Activated CD4-positive, alpha-beta T cell treated with anti-CD3 and anti-CD28 coated beads, Interleukin-2, Interleukin-6, amounts not matched to agents 100 ng/mL and 50 ng/mL, durations not matched to agents 16 hours and 8 hours (primary cell): ENCODE measurements at places on chromosomes 5 and 9.
A peak's percentile ranks its signal among the peaks of the same experiment; 100 is the strongest.

GRCh38 chr5:89988998-89989655, 420.4 kb downstream of the CETN3 start:
- DNase-seq, result no peak

DNA sequence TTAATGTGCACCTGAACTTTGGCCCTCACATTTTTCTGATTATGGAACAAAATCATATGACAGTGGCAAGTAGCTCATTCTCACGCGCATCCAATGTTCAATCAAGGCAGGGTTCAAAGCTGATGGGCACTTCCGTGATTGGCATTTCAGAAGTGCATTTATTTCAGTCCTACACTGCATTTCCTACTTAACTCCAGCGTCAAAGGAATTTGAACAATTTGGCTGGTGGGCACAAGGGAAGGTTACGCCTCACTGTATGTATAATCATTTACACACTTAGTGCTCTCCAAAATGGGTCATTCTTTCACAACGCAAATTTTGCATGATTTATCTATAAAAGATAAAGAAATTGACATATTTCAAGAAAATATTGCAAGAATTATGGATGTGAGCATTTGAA, 167.9 kb upstream of the VLDLR start:
- DNase-seq, result no peak

DNA sequence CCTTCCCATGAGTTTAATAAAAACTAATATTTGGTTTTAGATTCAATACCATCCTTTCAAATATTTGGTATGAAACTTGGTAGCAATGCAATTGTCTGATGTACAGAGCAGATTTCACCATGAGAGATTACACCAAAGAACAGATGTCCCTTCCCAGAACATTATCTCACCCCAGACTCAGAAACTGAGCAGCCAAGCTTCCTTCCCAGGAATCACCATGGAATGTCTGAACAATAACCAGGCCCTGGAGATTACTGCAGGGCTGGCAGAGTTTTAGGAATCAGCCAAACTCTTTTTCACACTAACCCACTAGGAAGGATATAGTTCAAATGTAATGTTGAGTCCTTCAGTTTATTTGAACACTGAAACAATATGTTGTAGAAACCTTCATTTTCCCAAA, 23.9 kb downstream of the CLTA start:
- DNase-seq, result no peak

GRCh38 chr9:113492343-113493202, 29.0 kb downstream of the RGS3 start:
- DNase-seq, result no peak

DNA sequence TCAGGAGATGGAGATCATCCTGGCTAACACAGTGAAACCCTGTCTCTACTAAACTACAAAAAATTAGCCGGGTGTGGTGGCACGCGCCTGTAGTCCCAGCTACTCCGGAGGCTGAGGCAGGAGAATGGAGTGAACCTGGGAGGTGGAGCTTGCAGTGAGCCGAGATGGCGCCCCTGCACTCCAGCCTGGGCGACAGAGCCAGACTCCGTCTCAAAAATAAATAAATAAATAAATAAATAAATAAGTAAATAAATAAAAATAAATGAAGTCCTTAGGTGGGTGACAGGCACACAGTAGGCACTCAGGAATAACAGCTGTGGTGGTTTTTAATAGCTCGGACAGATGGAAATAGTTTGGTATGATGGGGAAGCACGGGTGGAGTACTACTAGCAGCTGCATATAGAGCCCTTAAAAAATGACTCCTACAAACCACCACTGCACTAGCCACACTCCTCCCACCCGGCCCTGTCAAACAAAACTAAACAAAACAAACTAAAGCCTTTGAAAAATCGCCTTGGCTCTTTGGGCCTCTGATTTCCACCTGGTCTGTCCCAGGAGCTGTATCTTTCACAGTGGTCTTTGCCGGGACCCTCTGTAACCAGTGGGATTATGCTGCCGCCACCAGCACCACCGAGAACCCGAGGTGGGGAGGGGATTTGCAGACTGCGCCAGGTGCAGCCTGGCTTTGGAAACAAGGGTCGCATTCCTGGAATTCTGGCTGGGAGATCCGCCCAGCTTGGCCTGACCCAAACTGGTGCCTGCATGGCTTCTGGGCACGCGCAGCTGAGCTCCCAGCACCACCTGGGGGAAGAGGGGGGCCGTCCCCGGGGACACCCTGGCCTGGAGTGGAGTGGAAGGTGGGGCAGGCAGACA, 5.1 kb upstream of the WDR5 start:
- no peak for DNase-seq

- no peak for DNase-seq
These were observed 5.5 kb upstream of the NINJ1 start for GRCh38 chr9:93139365-93140182.

DNA sequence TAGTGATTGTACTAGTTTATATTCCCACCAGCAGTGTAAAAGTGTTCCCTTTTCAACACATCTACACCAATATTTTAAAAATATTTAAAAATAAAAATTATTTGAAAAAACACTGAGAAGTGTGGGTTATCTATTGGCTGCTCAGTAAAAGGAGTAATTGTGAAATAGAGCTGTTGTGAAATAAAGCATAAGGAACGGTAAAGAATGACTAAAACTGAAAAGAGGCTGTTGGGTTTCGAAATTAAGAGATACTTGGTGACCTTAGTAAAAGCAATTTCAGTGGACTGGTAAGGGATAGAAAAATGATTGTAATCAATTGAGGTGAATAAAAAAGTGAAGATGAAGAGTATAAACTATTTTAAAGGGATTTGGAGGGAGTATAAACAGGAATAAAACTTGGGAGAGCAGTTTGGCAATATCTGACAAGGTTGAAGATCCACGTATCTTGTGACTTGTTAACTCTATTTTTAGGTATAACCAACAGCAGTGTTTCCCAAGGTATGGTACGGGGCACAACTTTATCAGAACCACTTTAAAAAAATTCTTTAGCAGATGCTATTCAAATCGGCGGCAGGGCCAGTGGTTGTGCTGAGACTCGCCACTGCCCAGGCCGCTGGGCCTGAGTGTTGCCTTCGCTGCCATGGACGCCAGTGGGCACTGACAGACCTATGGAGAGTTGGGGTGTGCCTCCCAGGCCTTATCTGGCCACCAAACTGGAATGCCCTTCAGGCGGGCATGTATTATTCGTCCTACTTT, 63.3 kb downstream of the TMEM38B start:
- peak; percentile 36 for DNase-seq

- DNase-seq, result no peak
These were observed 67.6 kb downstream of the LMX1B start for GRCh38 chr9:126681336-126681735.

GRCh38 chr9:134329886-134330285, 3.6 kb downstream of the RXRA start:
- DNase-seq, result no peak

GRCh38 chr5:33781286-33781685, 110.5 kb downstream of the ADAMTS12 start:
- no peak for DNase-seq

GRCh38 chr5:121273833-121274433, 577.7 kb upstream of the FTMT start:
- DNase-seq, result no peak

- no peak for DNase-seq
These were observed 100.7 kb upstream of the TUT7 start for GRCh38 chr9:86454701-86455615.

DNA sequence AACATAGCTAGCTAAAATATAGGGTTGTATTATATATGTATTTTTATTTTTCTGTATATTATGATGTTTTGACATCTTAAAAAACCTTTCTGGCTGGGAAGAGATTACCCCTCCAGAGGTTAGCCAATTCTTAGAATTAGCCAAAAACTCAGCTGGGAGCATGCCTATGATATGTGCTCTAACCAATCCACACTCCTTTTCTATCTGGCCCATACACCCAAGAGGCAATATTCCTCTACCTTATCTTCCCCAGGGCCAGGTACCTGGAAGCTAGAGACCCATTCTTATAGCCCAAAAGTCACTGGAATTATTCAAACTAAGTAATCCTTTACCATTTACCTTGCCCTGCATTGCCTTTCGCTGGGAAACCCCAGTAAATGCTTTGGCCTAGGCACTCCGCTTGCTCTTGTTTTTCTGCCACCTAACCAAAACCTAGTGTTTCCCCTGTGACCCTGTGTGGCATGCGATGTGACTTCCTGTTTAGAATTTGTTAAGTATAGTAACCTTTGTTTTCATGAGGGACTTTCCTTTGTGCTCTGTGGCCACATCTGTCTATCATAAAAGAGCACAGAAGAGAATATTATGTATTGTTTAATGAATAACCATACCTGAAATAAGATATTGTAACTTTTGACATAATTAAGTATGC, 37.4 kb downstream of the CSNK1G3 start:
- DNase-seq, result peak; percentile 58

DNA sequence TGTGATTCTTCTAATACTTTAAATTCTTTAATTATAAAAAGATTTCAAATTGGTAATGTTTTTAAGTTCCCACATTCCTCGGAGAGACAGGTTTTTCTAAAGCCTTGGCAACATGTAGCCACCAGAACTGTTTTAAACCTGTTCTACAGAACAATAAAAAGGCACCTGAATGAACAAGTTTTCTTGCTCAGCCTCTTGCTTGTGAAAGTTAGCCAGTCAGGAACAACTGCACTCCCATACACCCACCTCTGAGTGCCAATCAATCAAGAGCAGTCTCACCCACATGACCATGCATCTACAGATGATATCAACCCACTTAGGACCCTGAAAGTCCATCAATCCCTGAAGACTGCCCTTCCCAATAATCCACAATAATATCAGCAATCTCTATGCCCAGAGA, 62.3 kb downstream of the AP3B1 start:
- no peak for DNase-seq

DNA sequence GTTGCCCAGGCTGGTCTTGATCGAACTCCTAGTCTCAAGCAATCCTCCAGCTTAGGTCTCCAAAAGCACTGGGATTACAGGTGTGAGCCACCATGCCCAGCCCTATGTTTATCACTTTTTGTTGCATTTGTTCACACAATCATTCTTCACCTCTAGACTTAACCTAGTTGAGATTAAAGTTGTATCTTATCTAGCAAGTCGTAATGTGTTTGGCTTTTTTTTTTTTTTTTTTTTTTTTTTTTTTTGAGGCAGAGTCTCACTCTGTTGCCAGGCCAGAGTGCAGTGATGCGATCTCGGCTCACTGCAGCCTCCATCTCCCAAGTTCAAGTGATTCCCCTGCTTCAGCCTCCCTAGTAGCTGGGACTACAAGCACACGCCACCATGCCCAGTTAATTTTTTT, 90.2 kb upstream of the C9orf72 start:
- no peak for DNase-seq

DNA sequence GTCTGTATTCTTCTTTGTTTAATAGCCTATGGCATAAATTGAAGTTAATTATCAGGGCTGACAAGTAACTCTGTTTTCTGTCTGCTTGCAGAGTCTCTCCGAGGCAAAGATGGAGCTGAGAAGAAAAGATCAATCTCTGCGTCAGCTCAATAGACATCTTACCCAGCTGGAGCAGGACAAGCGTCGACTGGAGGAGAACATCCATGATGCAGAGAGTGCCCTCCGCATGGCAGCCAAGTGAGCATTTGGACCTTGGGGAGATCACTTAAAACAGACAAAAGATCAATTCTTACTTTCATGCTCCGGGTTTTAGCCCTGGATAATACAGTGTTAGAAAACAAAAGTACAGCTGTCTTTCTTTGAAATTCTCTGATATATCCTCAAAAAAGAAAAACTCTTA, 293.8 kb downstream of the CCDC171 start:
- DNase-seq, result no peak

- DNase-seq, result peak; percentile 60
These were observed 3.9 kb downstream of the SETX start for GRCh38 chr9:132350861-132351315.

DNA sequence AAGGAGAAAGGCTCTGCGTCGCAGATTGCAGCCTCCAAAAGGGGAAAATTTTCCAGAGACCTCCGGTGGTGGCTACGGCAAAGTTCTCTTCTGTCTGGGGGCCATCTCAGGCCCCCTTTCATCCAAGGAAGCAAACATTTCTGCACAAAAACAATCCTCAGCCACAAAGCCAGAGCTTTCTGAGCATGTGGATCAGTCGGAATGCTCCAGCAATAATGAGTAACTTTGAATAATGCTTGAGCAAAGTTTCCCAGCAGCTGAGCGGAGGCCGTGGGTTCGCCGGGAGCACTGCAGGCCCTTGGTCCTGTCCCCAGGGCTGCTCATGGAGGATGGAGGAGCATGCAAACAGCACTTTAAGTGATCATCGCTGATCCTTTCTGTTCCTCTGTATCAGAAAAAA, 60.2 kb upstream of the UNC5A start:
- DNase-seq, result no peak

DNA sequence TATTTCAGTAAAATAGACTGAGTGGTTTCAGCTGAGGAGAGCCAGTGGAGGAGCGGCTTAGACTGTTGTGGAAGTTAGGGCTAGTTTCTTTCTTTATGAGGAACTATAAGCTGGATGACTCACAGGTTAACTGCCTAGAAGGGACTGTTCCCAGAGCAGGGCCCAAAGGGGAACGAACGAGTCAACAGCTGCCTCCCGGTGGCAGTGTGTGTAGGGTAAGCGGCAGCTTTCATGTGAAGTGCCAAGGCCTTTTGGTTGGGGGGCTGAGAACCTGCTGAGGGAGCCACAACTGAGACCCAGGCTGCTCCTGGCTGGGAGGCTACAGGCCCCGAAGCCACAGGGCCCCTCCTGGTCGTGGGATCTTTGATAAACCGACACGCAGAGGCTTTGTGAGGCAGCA, 7.0 kb downstream of the SQSTM1 start:
- DNase-seq, result peak; percentile 59
